Right renal cortex interstitium (tissue), 3 donors: ENCODE measurements at places on chromosomes 3 and 15.
A peak's percentile ranks its signal among the peaks of the same experiment; 100 is the strongest.

GRCh38 chr3:183033746-183034145 is 53.4 kb upstream of the DCUN1D1 start:
- DNase-seq: no peak

- DNase-seq: no peak
Observed at GRCh38 chr3:127040216-127040615, 57.3 kb downstream of the PLXNA1 start.

GRCh38 chr3:10423171-10423882 is 82.1 kb downstream of the ATP2B2 start:
- no peak for DNase-seq

DNA sequence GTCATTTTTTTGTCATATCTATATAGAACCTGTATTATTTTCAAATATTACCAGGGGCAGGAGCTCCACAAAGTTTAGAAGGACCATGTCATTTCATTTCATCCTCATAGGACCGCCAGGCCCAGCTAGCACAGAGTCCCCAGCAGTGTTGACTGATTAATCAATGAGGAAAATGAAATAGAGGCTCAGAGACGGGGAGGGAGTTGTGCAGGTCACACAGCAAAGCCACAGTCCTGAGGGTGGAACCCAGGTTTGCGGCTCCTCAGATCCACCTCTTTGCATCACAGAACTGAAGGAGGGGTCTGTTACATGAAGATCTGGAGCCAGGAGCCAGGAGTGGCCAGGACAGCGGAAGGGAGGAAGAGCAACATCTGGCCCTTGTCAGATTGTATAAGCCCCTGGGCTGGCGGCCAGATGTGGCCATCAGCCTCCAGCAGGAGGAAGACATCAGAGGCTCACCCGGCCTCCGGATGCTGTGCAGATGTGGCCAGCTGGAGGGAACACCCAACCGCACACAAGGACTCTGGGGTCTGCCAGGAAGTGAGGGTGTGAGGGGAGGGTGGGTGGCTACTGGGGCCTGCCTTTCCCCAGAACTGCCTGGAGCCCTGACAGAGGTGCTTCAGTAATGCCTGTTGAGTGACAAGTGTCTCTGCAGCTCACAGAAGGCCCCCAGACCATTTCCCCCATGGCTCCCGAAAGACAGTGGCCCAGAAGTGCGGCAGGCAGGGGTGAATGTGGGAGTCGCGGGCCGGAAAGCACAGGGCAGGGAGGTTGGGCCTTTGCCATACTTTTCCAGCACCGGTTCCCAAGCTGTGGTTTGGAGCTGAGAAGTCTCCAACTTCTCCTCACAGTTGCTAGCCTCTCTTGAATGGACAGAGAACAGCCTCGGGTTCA is 21.3 kb downstream of the EFCC1 start:
- DNase-seq: peak; percentile 60

- no peak for DNase-seq
Observed at GRCh38 chr3:140276703-140277102, 341.7 kb downstream of the CLSTN2 start.

GRCh38 chr3:72255791-72256559 is 471.0 kb upstream of the PROK2 start:
- DNase-seq: no peak

DNA sequence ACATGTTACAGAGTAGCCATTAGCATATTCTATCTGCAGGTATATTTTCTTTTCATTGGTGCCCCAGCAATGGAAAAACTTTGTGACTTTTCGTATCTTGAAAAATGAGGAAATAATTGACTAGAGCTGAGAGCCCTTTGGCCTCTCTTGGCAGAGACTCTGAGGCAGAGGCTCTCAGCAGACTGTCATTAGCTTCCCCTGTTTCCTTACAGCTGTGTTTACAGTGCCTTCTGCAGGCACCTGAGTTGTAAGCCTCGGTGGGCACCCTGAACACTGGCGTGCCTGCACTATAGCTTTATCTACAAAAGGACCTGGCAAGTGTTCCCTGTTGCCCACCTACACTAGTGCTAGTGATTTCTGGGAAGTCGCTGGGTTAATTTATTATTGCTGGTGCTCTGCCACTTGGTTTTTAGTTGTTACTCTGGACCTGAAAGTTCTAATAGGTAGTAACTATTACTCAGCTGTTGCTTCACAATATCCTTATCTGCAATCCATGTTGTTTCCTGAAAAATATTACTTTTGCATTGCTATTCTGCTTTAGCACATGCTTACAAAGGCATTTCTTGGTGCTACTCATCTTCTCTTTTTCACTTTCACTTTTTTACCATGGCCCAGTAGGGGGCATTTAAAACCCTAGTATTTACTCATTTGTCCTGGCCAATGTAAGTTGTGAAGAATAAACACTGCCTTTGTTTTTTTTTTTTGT is 7.8 kb upstream of the GPR171 start:
- DNase-seq: no peak

DNA sequence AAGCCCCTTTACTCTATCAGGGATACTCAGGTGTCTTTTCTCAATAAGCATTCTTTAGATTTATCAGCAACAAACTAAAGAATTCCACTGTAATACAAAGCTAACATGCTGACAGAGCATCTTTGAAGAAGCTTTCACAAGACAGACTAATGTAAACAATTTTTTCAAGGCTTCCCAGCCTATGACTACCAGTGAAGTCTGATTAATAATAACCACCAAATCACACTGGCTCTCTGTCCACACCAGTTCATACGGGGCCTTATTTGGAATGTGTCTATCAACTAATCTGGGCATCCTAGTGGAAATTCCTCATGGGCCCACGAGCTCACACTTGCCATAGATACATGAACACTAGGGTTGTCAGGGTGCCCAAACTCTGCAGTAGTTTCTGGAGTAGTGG is 84.5 kb downstream of the EFL1 start:
- DNase-seq: no peak

DNA sequence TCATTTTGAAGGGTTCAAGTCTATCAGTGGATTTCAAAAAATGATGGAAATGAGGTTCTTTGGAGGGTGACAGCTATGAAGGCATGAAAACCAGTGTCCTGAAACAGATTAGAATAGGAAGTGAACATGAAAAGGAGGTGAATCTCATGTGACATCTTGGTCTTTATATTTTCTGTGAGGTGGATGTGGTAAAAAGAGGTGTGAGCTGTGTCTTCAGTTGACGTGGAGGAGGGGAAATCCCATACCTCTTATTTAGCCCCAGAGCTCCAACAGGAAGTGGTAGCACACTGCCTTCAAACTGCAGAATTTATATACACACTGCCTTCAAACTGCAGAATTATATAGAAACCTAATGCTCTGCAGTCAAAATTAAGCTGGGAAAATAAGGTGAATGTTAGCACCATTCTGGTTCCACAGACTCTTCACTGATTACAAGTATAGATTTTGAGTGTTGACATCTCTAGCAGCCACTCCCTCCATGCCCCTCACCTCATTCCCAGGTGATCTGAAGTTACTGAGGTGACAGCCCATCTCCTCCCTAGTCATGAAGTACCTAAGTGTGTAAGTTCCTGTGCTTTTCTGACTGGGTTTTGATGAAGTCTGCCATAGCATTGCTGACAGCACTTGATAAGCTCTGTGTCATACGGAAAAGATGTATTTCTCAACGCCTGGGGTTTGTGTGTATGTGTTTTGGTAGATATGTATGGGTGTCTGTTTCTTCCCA is 2.7 kb downstream of the RAB8B start:
- DNase-seq: no peak

DNA sequence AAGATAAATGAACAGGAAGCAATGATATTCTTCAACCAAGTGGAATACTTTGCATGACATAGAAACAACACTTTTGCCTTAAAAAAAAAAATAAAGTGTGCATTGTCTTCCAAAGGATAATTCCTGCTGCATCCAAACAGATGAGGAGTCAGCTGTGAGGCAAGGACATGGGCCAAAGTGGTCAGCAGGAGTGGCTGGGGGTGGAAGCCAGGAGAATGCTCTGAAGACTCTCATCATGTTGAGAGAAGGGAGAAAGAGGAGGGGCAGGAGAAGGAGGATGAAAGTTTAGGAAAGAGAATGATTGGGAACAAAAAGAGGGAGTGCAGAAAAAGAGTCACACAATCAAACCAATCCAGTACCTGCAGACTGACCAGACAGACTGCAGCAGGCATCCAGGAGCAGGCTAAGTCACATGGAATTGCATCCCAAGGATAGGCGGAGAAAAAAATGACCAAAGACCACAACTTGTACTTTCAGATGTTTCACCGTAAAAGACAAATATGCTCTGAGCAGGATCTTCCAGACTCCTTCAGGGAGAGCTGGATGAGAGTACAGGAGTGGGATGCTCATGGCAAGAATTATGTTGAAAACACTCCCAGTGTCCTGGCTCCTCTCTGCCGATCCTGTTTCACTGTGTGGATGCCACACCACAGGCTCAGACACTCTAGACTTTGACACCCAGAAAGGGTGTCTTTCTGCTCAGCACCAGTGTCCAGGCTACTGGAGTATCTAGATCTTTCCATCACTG is 11.9 kb downstream of the ABI3BP start:
- no peak for DNase-seq

DNA sequence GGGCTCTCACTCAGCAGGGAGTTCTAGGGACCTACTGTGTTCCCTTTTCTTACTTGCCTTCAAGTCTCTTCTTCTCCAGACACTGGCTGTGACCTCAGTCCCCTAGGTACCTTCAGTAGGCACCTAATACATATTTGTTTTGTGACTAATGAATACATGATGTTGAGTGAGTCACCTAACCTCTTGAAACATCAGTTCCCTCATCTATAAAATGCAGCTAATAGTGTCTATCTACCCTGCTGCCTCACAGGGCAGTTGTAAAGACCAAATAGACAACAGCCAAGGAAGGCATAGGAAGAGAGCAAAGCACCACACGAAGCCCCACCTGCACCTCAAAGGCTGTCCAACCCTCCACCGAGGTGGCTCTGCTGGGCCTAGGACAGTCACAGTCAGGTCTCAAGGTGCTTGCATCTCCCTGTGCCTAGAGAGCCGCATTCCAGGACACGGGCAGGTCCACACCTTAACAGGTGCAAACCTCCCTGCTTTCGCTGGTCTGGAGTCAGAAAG is 29.1 kb downstream of the DAPK2 start:
- no peak for DNase-seq

DNA sequence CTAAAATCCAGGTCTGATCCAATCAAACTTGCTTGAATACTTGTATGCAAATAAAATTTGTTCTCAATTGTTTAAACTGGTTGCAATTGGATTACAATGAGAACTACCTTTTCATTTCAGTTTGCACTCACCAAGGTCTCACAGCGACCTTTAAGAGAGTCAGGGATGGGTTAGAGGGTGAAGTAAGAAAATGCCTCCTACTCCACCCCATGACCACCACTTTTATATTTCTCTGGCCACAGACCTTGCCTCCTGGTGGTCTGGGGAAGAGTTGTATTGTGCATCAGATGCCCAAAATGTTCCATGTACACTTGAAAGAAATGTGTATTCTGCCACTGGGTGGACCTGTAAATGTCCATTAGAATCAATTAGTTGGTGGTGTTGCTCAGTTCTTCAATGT is 16.4 kb upstream of the THSD4 start:
- no peak for DNase-seq

- DNase-seq: no peak
Observed at GRCh38 chr15:90863987-90864386, 4.4 kb upstream of the FURIN start.

DNA sequence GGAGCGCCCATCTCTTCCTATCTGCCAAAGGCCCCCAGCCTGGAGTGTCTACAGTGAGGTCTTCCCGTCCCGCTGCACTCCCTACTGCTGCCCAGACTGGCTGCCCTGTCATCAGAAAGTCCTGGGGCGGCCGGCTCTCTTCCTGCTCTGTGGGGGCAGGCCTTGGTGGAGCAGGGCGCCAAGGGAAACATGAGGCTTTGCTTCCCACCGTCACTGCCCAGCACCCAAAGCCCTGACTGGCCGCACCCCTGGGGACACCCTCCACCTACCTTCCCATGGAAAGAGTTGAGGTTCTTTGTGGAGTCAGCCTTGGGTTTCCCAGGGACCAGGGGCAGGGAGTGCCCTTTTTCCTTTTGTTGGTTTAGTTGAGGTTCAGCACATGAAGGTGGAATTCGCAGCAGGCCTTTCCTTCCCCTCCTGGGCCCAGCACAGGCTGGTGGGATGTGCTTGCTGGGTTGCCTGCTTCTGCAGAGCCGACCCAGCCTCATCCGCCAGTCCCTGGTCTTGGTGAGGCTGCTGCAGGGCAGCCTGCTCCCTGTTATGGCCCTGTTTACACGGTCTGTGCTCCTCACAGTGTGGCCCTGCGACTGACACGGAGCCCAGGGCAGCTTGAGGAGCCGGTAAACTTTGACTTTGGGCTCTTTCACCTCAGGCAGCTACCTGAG is 51.8 kb upstream of the PLXNA1 start:
- DNase-seq: no peak

DNA sequence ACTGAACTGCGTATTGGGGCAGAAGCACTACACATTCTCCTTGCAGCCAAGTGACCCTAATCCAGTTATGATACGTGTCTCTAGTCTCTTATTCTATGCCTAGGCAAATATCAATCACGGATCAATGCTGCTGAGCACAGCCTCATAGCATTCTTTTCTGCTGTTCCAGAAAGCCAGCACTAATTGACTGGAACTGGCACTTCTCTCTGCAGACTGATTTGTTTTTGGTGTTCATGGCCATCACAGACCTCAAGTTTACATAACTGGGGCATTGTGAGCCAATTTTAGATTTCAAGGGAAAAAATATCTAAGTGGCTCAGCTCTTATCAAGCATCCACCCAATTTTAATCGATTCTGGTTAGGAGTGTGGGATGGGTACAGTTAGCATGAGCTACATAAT is 37.9 kb downstream of the GLDN start:
- no peak for DNase-seq

DNA sequence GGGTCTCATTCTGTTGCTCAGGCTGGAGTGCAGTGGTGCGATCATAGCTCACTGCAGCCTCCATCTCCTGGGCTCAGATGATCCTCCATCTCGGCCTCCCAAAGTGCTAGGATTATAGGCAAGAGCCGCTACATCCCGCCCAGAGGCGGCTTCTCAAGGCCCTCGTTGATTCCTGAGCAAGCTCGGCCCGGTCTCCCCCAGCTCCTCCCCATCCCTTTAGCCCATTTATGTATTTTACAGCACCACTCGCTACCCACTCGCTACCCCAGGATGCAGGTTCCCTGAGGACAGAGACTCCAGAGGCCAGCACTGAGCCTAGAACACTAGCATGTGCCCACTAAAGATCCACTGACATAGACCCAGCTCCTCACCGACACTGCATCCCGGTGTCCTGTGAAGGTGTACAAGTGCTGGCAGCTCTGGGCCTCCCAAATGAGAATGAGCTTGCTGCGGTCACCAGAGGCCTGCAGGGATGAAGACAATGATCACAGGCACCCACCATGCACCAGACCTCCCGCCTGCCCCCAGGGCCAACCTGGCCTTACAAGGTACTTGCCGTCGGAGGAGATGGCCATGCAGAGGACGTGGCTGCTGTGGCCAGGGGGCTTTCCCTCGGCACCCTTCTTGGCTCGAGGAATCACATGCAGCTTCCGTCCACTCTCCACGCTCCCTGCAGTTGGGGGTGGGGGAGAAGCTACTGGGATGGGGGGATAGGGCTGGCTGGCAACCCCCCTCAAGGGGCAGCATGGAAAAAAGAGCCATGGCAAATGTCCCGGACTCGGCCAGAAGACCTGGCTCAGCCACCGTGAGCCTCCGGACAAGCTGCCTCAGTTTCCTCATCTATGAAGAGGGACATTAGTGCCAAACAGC is 5.6 kb downstream of the RRP9 start:
- no peak for DNase-seq
